LHCN-M2 (cell line): ENCODE measurements at places on chromosomes 6 and 20. TPM values are rescaled to one million over a fixed set of nuclear protein-coding genes. Genes with fewer than 3 reads are reported as not detected.
A peak's percentile ranks its signal among the peaks of the same experiment; 100 is the strongest.

STAU1 gene
- total RNA-seq = 58.3 and 64.8 TPM in 2 replicates

DNA sequence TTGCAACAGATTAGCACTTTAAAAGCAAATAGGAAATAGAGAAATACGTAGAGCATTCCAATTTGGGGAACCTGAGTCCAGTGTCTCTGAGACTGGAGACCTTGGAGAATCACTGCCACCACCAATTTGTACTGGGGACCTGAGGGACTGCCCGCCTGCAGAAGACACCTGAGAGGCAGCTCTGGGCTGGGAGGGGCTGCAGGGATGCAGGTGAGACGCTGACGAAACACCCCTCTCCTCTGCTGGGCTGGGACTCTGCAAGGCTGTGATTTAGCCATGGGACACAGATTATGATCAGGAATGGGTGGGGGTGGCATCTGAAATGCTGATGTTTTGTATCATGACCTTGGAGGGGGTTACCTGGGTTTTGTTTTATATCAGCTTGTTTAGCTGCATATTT is 7.0 kb upstream of the APMAP start:
- DNase-seq = no peak

ZBTB24 gene
- 8.8 and 11.0 TPM in 2 replicates for total RNA-seq

DNA sequence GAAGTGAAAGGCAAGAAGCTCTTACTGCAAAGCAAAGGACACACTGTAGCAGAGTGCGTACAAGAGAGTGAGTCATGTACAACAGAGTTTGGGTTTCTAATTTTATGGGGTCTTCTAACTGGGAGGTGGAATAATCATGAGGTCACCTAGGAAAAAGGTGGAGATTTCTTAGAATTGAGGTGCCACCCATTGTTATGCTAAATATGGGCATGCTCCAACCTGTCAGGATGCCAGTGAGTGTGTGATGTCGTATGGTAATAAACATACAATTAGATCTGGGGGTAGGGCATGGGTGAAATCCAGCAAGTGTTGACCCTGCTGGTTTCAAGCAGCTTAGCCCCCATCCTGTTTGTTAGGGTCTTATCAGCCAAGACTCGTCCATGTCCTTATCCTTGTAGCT is 46.6 kb downstream of the OR2B6 start:
- no peak for DNase-seq

PROKR2 gene
- not detected in 2 replicates for total RNA-seq

- DNase-seq = no peak
Measured at GRCh38 chr6:81734500-81735150, 17.9 kb downstream of the TENT5A start.

PACSIN1 gene
- total RNA-seq = not detected in 2 replicates

GRCh38 chr6:39777218-39777617 is 15.0 kb upstream of the DAAM2 start:
- no peak for DNase-seq

MEP1A gene
- total RNA-seq = not detected in 2 replicates

- DNase-seq = no peak
Measured at GRCh38 chr6:160394654-160395035, 46.5 kb downstream of the SLC22A3 start.

C2 gene
- 0.86 and 1.2 TPM in 2 replicates for total RNA-seq

- no peak for DNase-seq
Measured at GRCh38 chr6:41022294-41022693, 16.7 kb downstream of the UNC5CL start.

GRCh38 chr20:59518881-59519706 is 85.2 kb upstream of the PHACTR3 start:
- DNase-seq = peak; percentile 18

DNA sequence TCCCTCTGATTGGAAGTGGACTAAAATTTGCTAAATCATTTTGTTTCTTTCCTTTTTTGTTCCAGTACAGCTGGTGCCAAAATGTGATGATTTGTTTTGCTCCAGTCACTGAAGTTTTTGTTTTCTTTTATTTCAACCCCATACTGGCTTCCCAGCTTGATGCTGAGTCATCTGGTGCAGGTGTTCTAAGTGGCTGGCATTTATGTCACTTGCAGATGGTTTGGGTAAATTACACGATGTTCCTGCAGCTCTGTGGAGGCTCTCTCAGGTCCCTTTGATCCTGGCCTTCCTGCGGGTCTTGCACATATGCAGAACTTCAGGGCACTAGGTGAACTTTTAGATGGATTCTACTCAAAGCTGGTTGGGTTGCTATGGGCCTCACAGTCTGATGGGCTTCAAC is 577.7 kb downstream of the HAO1 start:
- DNase-seq = peak; percentile 14

GRCh38 chr6:42890311-42891198 is 11.1 kb downstream of the RPL7L1 start:
- DNase-seq = peak; percentile 97

DNA sequence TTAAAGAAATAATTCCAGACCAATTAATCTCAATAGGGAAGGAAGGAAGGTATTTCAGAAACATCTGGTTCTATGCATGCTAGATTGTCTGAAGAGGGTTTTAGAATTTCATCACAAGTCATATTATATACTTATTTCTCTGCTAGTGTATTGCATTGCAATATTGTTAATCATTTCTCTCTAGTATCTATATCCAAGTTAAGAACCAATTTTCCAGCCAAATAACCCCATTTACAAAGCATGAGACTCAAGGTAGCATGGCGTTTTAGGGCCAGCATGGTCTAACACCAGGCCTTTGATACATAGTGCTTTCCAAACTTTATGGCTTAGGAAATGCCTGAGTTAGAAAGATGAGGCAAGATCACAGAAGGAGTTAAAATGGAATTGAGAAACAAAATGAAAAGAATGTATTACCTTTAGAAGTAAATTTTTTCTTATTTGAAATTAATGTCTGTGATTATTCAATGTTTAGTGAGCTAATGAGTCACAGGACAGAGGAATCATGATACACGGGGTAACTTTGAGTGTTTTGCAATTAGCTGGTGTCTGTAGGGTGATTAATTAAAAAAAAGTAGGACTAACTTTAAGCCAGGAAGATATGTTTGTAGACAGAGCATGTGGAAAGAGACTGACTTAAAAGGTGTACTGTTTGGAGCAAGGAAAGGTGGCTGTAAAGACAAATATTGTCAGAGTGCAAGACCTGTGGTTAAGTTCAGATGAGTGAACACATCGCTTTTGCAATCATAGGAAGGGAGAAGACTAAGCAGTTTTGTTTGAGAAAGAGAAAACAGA is 1006.2 kb upstream of the CITED2 start:
- DNase-seq = peak; percentile 24

VGLL2 gene
- total RNA-seq = 0.19 and 0.75 TPM in 2 replicates

ECI2 gene
- 74.9 and 84.6 TPM in 2 replicates for total RNA-seq

GRCh38 chr6:138973466-138974153 is 14.4 kb downstream of the REPS1 start:
- DNase-seq = peak; percentile 65

GRCh38 chr6:37230104-37230503 is 27.5 kb upstream of the TBC1D22B start:
- DNase-seq = no peak

GRCh38 chr6:113402544-113402943 is 454.6 kb upstream of the MARCKS start:
- no peak for DNase-seq

DNA sequence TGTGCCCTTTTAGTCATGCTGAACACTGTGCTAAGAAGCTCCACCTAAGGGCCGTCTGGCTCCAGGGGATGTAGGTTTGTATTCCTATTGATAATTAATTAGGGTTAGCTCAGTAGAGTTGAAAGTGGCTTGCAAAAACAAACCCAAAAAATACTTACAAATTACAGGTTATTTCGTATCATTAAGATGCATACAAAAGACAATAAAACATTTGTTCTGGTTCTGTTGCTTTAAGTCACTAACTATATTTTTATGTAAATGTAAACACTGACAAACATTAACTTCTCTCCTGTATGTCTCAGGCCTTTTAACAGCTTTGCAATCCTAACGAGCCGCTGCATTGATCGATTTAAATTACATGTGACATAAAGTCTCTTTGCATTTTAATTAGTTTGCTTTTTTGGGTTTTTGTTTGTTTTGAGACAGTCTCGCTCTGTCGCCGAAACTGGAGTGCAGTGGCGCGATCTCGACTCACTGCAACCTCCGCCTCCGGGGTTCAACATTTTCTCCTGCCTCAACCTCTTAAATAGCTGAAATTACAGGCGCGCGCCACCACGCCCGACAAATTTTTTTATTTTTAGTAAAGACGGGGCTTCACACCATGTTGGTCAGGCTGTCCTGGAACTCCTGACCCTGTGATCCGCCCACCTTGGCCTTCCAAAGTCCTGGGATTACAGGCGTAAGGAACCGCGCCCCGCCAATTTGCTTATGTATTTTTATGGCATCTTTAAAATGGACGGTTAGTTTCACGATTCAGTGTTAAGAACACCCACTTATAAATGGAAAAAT is 110.9 kb downstream of the HFE start:
- no peak for DNase-seq

POPDC3 gene
- total RNA-seq = 64.8 and 77.9 TPM in 2 replicates

HLA-DQB2 gene
- total RNA-seq = not detected in 2 replicates

GRCh38 chr20:48456366-48457192 is 371.2 kb downstream of the PREX1 start:
- no peak for DNase-seq
